ENCODE measurements at places on chromosomes 6 and 20. TPM values are rescaled to one million over a fixed set of nuclear protein-coding genes. Genes with fewer than 3 reads are reported as not detected.

GRCh38 chr6:2173203-2173961 lies 72.0 kb downstream of the GMDS start:
- no peak for DNase-seq

GRCh38 chr6:107712665-107713551 lies 111.2 kb downstream of the SCML4 start:
- peak; percentile 17 for DNase-seq

DNA sequence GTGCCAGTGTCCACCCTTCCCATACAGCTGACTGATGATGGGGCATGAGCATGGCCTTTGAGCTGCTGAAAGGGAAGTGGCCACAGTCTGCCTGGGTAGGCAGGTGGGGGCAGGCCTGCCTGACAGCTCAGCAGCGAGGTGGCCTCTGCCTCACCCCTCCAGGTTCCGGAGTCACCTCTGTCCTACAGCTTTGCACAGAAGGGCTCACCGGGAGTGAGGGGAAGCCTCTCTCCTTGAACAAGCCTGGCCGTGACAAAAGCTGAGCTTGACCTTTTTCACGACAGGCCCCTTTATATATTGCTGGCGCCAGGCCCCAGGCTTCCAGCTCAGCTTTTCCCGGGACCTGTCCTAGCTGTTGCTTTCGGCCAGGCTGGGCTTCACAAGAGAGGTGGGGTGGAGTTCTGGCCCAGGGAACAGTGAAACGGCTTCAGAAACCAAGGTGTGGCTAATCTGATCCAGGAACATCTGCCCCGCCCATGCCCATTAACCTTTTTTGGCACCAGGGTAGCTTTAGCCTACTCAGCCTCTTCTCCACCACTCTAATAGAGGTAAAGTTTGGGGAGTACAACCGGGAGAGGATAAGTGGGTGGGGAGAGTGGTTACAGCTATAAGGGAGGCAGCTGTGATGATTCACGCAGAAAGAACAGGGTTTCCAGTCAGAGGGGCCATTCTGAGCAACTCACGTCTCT lies 42.9 kb downstream of the C6orf132 start:
- peak; percentile 58 for DNase-seq

The TTLL9 gene
- 5.8 TPM for total RNA-seq

The TGM3 gene
- not detected for total RNA-seq

The SCGN gene
- not detected for total RNA-seq
